ENCODE measurements at places on chromosomes 12 and 14.
A peak's percentile ranks its signal among the peaks of the same experiment; 100 is the strongest.

DNA sequence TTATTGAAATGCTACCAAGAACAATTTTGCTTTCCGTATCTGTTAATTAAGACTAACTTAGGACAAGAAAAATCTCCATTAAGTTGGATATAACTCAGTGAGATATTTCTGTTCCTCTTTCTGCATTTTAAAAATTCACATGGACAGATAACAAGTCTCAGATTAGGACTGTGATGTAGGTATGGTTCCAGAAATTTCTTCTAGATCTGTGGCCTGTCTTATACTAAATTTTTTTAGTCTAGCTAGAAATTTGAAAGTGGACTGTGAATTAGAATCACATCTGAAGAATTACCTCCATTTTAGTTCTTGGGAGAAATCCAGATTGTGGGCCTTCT, 41.6 kb downstream of the USP15 start:
- no peak for DNase-seq

- no peak for DNase-seq
Observed at GRCh38 chr12:62211510-62211909, 48.7 kb upstream of the USP15 start.

DNA sequence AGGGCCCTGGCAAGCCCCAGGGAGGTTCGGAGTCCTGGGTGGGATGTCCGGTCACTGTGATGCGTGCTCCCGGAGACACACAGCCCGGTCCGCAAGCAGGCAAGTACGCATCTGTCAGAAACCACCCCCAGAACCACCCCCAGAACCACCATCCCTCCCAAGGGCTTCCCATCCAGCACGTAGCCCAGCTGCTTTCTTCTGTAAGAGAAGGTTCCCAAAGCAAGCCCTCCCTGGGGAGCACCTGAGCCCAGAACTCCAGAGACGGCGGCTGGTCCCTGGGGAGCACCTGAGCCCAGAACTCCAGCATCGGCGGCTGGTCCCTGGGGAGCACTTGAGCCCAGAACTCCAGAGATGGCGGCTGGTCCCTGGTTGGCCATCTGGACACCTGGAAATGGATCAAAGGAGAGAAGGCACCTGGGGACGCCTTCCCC, 2.6 kb upstream of the FBRSL1 start:
- no peak for DNase-seq

- peak; percentile 14 for DNase-seq
Observed at GRCh38 chr12:55830601-55831446, 1.4 kb upstream of the DNAJC14 start.

DNA sequence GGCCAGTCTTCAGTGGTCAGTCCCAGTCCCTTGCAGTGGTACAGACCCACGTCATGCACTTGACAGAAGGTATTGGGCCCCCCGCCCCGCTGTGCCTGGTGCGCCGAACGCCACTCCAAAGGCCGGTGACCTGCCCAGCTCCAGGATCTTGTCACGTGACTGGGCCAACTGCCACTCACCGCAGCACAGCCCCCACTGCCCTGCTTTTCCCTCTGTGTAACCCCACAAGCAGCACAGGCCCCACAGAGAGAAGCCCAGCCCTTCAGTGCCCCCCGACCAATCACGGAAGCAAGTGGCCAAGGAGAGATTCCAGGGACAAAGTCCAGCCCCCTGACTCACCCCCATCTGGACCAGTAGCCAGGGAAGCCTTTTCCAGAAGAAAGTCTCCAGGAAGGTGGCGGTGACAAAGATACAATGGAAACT, 498 bp downstream of the GPR132 start:
- no peak for DNase-seq
